ENCODE measurements at places on chromosomes 2 and 18. TPM values are rescaled to one million over a fixed set of nuclear protein-coding genes. Genes with fewer than 3 reads are reported as not detected.

DNA sequence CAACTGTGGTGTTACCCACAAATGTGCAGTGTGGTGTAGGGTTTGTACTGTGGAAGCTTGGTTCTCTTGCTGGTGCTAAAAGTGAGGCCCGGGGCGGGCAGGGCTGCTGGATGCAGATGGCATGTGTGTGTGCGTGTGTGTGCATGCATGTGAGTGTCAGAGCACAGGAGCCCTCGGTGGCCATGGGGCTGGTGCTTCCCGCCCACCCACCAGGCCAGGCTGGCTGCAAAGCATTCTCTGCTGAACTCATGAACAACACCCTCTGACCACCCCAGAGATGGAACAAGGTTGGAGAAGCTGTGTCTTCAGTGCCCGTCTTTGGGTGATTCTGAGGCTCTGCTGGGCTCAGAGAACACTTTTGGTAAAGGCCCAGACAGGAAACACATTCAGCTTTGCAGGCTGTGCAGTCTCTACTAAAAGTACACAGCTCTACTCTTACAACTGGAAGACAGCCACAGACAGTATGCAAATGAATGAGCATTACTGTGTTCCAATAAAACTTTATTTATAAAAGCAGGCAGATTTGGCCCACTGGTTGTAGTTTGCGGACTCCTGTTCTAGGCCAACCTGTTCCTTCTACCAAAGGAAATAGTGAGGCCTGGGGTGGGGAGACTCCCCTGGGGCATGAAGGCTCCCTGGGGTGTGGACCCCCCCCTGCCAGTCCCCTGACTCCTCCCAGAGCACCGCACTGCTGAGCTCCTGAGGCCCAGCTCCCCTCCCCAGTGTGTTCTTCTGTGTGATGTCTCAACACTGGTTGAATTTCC lies 225.3 kb upstream of the HDAC4 start:
- no peak overlapping the region for H3K27ac ChIP-seq
- H3K4me1 ChIP-seq, result no peaks in the 10 kb centered on the region
- no peaks in the 10 kb centered on the region for H3K36me3 ChIP-seq

- no peaks in the 10 kb centered on the region for H3K27me3 ChIP-seq
- H3K4me1 ChIP-seq, result no peaks in the 10 kb centered on the region
- H3K27ac ChIP-seq, result no peak overlapping the region
- no peak for DNase-seq
- H3K4me3 ChIP-seq, result no peak overlapping the region
Measured at GRCh38 chr2:163266772-163267171, 428.2 kb upstream of the KCNH7 start.

The GALR1 gene
- 1.6 TPM for total RNA-seq

DNA sequence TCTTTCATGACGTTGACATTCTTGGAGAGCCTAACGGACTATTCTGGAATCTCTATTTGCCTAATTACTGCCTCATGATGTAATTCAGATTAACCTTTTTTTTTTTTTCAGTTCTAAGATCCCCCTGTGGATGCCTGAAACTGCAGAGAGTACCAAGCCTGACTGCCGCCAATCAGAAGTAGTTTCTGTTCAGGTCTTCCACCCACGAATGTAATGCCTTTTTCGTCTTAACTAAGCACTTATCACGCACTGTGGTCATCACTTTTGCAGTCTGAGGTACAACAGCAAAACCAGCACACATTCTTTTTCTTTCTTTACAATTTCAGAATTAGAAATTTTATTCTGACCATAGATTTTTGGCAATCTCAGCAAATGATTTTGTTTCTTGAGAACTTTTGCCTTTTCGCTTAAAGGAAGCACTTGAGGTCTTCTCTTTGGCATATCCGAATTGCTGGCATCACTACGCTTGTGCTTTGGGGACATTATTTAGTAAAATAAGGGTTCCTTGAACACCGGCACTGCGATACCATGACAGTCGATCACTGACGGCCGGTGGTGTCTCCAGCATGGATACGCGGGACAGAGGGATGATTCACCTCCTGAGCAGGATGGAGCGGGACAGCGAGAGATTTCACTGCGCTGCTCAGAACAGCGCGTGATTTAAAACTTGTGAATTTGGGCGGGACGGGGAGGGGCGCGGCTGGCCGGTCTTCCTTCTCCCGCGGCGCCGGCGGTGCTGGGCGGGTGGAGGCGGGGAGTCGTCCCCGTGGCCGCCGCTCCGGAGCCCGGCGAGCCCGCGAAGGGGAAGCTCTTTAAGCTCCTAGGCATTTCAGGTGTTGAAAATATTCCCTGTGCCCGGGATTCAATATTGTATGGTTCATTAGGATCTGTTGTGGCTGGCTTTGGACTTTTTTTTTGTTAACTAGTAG lies 32.0 kb upstream of the GPR55 start:
- H3K36me3 ChIP-seq, result no peaks in the 10 kb centered on the region
- peak overlapping the region; percentile 54 for H3K4me3 ChIP-seq
- peaks cover 3% of the 10 kb centered on the region for H3K4me1 ChIP-seq
- no peaks in the 10 kb centered on the region for H3K27me3 ChIP-seq

- no peaks in the 10 kb centered on the region for H3K36me3 ChIP-seq
- H3K27me3 ChIP-seq, result no peaks in the 10 kb centered on the region
- no peak overlapping the region for H3K27ac ChIP-seq
- DNase-seq, result no peak
- no peak overlapping the region for H3K4me3 ChIP-seq
Measured at GRCh38 chr2:33131749-33132148, 185.0 kb downstream of the LTBP1 start.

DNA sequence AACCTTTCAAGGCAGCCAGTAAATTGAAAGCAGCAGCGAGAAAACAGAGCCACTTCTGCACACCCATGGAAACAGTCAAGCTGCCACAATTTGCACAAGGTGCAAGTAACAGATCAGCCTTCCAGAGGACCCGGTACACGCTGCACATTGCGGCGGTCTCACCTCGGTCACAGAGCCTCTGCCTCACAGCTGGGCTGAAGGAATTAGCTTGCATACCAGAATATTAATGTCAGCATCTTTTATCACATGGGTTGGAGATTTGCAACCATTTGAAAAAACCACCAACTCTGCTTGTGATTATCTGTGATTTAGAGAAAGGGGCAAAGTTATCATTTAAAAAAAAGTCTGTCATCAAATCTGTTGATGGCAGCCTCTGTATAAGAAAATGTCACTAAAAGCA lies 330.5 kb upstream of the TCF4 start:
- H3K4me3 ChIP-seq, result no peak overlapping the region
- H3K36me3 ChIP-seq, result no peaks in the 10 kb centered on the region
- no peak overlapping the region for H3K27ac ChIP-seq
- no peak for DNase-seq
- H3K27me3 ChIP-seq, result no peaks in the 10 kb centered on the region
